ENCODE measurements at places on chromosomes 13 and 19.

GRCh38 chr19:35216833-35217648 lies 11.5 kb downstream of the FAM187B start:
- no peak for DNase-seq

DNA sequence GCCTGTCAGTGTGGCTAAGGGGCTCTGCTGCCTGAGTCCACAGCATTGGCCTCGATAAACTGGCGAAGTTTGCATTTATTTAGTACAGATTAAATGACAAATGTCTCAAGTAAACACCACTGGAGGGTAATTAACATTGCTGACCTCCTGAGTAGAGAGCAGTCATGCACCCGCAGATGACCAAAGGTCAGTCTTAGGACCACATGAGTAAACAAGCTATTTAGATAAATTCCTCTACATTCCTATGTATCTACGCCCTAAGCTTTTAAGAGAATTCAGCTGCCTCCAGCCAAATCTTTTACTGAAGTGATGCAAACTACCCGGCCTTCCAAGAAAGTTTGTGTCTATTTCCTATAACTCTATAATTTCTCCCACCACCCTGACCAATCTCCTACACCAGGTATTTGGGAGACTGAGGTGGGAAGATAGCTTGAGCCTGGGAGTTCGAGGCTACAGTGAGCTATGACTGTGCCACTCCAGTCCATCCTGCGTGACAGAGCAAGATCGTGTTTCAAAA lies 22.9 kb downstream of the CD70 start:
- DNase-seq = no peak

- DNase-seq = no peak
These were observed 1.9 kb upstream of the SDHAF1 start for GRCh38 chr19:35992907-35993765.

DNA sequence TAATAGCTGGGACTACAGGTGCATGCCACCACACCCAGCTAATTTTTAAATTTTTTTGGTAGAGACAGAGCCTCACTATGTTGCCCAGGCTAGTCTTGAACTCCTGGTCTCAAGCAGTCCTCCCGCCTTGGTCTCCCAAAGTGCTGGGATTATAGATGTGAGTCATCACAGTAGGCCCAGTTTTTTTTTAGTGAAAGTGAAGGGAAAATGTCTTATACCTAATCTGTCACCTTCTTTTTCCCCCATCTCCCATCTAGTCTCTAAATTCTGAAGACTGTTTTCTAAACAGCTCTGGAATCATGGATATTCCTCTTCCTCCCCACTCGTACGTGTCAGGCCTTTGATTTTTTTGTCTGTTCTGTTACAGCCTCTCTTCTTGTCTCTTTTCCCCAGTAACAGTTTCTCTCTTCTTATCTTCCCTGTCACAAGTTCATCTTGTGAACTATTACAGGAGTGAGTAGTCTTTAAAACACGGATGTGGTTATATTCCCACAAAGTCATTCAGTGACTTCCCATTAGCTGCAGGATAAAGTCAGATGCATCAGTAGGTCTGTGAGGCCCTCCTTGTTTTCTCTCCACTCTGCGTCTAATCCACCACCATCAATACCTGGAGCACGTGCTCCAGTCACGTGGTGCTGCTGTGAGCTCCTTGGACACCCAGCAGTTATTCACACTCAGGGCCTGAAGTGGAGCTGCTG lies 2.9 kb downstream of the CDC16 start:
- DNase-seq = no peak

DNA sequence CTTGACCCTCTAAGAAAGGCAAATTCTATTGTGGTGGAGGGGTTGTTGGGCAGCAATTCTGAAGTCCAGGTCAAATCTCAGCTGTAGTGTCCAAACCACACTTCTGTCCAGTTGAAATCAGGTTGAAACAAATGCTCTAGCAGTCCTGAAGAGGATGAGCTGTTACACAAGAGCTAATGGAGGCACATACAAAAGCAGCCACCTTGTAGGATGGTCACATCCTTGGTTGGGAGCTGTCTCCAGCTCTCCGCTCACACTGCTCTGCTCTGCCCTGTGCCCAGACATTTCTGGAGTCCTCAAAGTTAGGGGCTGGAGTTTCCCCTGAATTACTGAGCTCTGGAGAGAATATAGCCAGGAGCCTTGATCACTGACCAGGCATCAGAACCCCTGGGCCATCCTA lies 47.2 kb downstream of the GPR12 start:
- no peak for DNase-seq

DNA sequence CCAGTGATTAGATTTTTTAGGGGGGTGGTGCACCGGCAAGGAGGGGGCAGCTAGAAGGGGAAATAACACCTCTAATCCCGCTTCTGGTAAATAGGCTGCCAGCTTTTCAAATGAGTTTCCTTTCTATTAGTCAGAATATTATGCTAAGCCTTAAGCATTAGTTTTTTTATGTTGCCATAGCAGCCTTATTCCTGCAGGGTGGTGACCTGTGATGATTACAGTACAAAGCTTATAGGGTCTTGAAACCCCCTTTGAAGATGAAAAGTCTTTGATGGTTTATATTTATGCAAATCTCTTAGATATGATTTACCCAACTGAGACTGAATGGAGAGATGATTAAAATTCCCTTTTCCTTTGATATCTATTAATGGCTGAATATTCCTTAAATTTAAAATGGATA lies 109.8 kb downstream of the ZIC5 start:
- no peak for DNase-seq

DNA sequence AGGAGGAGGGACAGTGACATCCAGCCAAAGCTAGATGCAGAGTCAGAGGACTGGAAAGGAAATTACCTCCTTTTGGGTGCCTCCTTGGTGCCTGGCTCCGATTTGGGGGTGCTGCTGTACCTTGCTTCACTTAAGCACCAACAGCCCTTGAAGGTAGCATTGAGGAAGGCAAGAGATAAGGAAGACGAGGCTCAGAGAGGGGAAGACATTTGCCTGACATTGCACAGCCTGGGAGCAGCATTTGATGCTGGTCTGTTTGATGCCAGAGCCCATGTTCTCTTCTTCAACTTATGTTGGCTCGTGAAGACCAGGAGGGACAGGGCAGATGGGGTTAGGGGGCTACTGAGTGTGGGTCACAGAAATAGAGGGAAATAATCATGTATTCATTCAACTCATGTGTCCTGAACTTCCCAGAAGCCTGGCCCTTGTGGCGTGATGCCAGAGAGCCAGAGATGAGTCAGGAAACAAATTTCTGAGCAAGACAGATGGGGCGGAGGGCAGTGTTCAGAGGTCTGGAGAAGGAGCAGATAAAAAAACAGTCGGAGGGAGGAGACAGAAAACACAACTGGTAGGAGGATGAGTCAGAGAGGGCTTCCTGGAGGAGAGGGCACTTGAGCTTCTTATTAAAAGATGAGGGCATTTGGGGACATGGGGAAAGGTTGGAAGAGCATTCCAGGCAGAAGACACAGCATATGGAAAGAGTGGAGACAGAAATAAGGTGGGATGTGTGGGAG lies 3.0 kb upstream of the C19orf81 start:
- DNase-seq = no peak

DNA sequence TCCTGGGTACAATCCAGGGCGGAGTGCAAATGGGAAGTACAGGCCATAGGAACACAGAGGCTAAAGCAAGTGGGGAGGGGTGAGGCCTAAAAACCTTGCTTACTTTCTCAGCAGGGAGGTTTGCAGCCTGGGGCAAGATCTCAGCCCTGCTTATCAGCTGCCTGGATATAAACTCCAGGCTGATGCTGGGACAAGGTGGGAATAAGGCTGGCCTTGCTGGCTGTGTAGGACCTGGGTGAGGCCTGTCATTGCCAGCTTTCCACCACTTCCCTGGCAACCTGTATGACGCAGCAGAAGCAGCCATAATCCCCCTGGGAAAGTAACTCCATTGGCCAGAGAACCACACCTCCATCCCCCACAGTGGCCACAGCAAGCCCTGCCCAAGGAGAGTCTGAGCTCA lies 279.1 kb upstream of the ATXN8OS start:
- DNase-seq = no peak
